ENCODE measurements at places on chromosomes 6 and 20.

DNA sequence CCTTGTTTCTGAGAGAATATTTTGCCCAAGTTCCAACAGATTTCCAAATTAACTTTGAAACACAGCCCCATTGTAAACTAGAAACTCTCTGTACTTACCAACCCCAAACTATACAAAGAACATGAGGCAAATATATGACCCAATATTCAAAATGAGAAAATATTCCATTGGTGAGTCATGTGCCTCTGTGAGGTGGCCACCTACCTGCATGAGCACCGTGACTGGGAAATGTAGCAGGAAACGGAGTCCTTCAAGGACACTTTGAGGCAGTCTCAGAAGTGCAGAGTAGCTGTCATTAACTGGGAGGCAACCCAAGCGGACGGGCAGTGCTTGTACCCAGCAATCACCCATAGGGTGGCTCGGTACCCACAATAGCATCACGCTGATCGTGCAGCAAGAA lies 335.5 kb upstream of the NOX3 start:
- no peak for DNase-seq

DNA sequence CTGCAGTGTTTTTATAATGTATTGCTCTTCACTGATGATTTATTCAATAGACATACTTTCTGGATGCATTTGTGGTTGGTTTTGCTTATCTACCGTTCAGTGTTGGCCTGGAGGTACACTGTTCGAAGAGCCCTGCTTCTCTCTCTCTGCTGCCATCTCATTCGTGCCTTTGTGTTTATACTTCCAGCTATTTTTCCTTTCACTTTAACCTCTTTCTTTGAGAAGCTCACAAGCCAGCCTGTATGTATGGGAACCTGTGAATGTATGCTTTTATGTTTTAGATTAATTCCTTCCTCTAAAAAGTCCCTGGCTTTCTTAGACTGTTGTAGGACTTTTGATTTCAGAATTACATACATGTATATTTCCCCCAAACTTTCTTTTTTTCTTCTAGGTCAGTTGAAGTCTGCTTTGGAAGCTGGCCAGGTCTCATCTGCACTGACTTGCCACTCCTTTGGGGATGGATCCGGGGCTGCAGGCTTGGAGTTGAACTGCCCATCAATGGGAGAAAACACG lies 83.0 kb downstream of the SCAND1 start:
- no peak for DNase-seq

GRCh38 chr6:123838505-123839234 lies 35.0 kb downstream of the NKAIN2 start:
- no peak for DNase-seq

GRCh38 chr6:134997133-134997995 lies 47.5 kb upstream of the ALDH8A1 start:
- DNase-seq = no peak

- no peak for DNase-seq
These were observed 99.3 kb downstream of the BMP5 start for GRCh38 chr6:55776113-55776512.

- no peak for DNase-seq
These were observed 182.2 kb downstream of the COL12A1 start for GRCh38 chr6:75023634-75024033.

- DNase-seq = no peak
These were observed 41.6 kb upstream of the RAB23 start for GRCh38 chr6:57263739-57264138.

- no peak for DNase-seq
These were observed 324.7 kb downstream of the CD83 start for GRCh38 chr6:14442242-14442641.

- DNase-seq = no peak
These were observed 6.5 kb downstream of the NEDD9 start for GRCh38 chr6:11226005-11226404.

- no peak for DNase-seq
These were observed 23.1 kb upstream of the LAMP5 start for GRCh38 chr20:9491324-9491723.

DNA sequence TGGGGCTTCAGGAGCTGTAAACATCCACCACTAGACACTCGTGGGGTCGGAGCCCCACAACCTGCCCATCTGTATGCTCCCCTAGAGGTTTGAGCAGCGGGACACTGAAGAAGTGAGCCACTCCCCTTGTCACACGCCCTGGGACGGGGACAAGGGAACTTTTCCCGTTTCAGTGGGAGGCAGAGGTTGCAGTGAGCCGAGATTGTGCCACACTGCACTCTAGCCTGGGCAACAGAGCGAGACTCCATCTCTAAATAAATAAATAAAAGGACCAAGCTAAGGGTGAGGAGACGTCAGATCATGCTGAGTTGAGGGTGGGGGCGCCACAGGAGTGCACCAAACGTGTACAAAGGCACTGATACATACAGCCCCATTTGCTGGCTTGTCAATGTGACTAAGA lies 8.4 kb downstream of the ZCCHC3 start:
- no peak for DNase-seq

DNA sequence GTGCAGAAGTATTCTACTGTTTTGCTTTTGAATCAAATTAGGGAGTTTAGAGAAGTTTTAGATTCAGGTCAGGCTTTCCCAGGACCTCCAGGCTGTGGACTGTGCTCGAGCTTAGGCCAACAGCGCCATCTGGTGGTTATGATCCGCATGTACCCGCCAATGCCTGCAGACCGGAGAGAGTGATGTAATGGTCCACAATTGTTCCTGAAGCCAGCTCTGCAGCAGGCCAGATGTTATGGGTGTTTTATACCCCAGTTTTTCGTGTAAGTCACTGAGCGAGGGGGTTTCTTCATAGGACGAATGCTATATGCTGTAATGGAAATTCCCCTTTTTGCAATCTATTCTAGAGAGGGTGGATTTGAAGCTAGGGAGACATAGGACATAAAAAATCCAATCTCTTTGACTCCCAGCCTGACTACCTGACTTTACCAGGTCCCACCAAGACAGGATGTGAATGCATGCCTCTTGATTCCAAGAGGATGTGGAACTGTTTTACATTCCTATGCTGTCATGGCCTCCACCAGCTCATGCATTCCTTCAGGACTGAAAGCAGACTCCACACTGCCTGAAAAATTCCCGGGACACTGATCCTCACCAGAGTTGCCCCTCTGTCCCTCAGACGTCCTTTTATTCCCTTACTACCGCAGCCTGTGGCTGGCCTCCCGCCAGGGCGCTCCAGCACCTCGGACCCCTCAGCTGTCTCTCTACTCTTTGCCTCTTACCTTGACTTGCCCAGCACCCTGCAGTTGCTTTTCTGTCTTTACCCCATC lies 41.2 kb upstream of the LY86 start:
- DNase-seq = peak; percentile 29

DNA sequence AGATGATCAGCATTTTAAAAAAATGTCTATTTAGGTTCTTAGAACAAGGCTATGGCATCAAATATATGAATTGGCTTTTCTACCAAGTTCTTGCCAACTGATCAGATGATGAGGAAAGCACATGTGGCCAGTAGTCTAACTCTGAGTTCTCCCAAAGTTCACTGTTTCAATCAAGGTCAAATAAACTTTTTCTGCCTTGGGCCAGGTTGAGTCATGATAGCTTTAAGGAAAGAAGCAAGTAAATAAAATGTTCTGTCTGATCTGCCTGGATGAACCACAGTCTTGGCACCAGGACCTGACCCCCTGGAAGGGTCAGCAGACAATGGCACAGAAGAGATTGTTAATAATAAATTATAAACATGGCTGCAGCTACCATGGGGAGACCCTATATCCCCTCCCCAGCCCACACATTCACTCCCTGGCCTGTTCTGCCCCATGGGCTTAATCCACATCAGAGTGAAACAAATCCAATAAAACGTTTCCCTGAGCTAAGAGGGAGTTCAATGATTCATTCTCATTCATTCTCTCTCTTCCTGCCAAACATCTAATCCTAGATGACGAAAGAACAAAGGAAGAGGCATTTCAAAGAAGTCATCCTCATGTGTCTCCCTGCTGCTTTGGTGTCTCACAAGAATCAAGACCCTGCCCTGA lies 661.6 kb downstream of the DHX35 start:
- DNase-seq = no peak

DNA sequence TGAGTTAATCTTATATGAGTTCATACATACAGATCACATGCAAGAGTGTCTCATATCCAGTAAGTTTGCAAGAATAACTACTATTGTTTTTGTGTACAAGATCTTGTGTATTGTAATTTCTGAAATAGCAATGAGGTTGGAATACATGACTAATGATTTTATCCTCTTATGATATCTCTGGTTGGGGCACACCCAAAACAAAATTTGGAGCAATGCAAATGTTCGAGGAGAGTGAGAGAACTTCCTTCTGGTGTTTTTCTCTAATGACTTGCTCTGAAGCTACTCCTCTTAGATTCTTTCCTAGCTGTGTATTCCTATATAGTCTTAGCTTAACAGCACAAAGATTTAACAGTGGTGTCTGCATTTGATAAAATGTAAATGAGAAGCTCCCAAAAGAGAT lies 252.5 kb downstream of the LAMA2 start:
- no peak for DNase-seq

GRCh38 chr20:49595811-49596561 lies 28.0 kb upstream of the PTGIS start:
- DNase-seq = no peak

- DNase-seq = no peak
These were observed 369 bp downstream of the ADAM33 start for GRCh38 chr20:3681352-3681930.

DNA sequence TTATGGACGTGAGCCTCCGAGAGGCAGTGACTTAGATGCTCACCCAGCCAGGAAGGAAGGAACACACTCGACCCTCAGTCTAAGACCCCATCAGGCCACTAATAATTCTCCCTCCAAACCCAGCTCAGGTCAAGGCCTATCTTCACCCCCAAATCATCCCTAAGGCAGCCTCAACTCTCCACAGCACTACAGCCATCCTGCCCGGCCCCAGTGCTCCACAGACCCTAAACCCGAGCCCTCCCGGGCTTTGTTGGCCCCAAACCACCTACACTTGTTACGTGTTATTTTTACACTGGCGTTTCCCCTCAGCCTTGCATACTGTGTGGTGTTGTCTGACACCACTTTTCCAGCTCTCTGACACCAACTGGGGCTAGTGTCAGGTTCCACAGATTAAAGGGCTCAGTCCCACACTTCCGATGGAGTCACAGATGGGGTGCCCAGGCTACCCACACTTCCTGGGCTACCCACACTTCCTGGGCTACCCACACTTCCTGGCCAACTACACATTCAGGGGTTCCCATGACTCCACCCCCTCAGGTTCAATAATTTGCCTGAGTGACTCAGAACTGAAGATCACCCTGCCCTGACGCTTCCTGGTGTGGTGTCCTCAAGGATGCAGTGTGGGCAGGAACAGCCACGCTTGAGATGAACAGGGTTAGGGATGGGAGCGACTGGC lies 25.3 kb downstream of the RBCK1 start:
- peak; percentile 15 for DNase-seq

- DNase-seq = no peak
These were observed 70.9 kb downstream of the SCAND1 start for GRCh38 chr20:35883336-35883777.

DNA sequence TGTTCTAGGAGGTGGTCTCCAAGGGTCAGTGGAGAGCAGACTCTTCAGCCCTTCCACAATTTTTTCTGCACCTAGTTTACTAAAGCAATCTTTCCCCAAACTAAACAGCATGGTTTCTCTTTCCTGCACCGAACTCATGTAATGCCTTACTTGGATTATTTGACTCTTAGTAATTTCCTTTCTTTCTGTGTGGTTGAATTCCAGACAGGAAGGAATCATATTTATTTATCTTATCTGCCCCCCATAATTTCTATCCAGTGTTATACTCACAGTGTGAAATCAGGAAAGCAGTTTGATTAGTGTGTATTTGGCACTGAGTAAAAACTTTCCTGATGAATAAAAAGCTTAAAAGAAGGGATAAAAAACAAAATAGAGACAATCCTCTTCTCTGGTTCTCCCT lies 140.3 kb upstream of the STMND1 start:
- no peak for DNase-seq

GRCh38 chr6:38702558-38703397 lies at the start of gene GLO1:
Gene GLO1, minus strand, starts transcription at chr6:38703145. Its CDS starts 91 bp downstream, at chr6:38703054.
- peak; percentile 83 for DNase-seq

GRCh38 chr6:84560436-84561390 lies 203.7 kb downstream of the TBX18 start:
- DNase-seq = no peak

- no peak for DNase-seq
These were observed 13.3 kb downstream of the SLC22A1 start for GRCh38 chr6:160134779-160135547.

GRCh38 chr6:20105838-20106237 lies 106.4 kb downstream of the MBOAT1 start:
- DNase-seq = no peak

DNA sequence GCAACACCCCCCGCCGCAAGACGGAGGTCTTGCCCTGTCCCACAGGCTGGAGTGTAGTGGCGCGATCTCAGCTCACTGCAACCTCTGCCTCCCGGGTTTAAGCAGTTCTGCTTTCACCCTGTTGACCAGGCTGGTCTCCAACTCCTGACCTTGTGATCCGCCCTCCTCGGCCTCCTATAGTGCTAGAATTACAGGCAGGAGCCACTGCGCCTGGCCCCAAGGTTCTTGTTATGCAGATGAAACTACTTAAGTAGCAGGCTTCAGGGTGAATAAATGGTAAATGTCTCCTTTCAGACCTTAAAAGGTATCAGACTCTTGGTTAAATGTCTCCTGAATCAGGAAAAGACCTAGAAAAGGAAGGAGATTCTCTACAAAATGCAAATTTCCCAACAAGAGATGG lies 95.4 kb upstream of the TMEM181 start:
- DNase-seq = no peak

- DNase-seq = no peak
These were observed 67.3 kb upstream of the E2F3 start for GRCh38 chr6:20334334-20334733.
